ENCODE measurements at places on chromosomes 7 and 10.

DNA sequence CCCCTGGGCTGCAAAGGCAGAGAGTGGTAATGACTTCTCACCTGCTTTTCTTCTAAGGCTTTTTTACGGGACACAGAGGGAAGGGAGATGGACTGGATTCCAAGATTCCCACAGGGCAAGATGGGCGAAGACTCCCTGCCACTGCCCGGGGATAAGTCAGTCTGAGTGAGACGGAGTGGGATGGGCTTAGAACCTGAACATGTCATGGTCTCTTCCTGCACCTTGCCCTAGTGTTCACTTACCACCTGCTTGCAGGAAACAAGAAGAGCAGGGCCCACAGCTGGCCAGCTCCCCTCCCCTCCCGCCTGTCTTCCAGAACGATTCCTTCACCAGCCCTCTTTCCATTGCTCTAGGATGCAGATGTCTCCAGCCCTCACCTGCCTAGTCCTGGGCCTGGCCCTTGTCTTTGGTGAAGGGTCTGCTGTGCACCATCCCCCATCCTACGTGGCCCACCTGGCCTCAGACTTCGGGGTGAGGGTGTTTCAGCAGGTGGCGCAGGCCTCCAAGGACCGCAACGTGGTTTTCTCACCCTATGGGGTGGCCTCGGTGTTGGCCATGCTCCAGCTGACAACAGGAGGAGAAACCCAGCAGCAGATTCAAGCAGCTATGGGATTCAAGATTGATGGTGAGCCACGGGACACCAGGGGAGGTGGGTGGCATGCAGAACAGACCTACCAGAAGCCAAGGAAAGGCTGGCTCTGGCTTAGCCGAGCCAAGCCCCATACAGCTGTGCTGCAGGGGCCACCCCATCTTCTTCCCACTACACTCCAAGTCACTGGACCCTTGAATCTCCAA is 1.3 kb downstream of the SERPINE1 start:
- DNase-seq, result no peak

GRCh38 chr10:76411729-76412435 is 980.5 kb downstream of the LRMDA start:
- DNase-seq, result no peak

DNA sequence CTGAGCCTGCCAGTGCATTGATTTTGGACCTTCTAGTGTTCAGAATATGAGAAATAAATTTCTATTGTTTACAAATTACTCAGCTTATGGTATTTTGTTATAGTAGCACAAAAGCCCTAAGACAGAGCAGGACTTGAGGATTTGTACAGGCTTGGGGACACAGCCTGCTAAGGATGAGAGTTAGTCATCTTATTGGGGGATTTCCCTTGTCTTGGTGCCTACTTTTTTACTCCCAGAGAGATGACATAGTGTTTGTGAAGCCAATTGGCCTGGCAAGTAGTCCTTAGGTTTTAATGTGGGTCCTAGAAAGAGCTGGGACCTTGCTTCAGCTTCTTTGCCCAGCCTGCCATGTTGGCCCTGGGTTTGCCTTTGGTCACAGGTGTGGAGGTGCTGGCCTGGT is 364.0 kb downstream of the REEP3 start:
- no peak for DNase-seq

GRCh38 chr10:92756201-92757065 is 66.7 kb downstream of the HHEX start:
- no peak for DNase-seq

GRCh38 chr7:87608431-87608830 is 7.7 kb upstream of the ABCB1 start:
- no peak for DNase-seq

DNA sequence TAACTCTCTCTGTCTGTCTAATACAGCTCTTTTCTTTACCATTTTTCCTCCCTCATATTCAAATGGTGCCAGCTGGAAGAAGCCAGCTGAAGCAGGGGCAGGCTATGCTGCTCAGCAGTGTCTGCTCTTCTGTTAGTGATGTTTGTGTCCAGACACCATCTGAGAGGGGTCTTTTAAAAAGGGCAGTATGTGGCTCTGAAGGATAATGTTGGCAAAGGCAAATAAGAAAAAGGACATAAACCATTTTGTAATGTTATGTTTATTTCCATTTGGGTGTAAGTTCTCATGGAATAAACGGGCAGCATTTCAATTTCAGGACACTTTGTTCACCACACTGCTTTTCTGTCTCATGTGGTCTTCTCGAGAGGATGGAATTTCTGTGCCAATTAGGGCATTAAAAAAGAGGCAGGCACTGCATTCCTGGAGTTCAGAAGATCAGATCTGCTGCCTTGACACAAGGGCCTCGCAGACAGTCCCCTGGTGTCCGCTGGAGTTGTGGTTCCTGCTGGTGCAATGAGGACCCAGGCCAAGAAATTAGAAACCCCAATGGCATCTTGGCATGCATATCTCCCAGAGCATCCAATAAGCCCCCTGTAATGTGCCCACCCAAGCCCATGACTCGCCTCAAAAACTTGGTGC is 109.0 kb upstream of the ELMO1 start:
- DNase-seq, result no peak

DNA sequence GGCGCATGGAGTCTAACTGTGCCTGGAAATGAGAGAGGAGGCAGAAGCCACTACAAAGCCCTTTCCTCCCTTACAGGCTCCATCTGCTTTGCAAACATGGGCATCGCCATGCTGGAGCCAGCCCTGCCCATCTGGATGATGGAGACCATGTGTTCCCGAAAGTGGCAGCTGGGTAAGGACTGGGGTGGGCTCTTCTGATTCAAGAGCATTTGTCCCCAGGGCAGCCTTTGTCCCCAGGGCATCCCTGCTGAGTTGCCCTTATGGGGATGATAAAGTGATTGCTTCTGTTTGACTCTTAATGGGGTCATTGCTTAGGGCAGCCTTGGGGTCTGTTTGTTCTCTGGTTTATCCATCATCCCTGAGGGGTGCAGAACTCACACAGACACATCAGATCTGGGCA is 16.8 kb downstream of the SLC18A2 start:
- DNase-seq, result no peak

GRCh38 chr7:157669768-157670351 is 333.1 kb downstream of the DNAJB6 start:
- DNase-seq, result no peak

DNA sequence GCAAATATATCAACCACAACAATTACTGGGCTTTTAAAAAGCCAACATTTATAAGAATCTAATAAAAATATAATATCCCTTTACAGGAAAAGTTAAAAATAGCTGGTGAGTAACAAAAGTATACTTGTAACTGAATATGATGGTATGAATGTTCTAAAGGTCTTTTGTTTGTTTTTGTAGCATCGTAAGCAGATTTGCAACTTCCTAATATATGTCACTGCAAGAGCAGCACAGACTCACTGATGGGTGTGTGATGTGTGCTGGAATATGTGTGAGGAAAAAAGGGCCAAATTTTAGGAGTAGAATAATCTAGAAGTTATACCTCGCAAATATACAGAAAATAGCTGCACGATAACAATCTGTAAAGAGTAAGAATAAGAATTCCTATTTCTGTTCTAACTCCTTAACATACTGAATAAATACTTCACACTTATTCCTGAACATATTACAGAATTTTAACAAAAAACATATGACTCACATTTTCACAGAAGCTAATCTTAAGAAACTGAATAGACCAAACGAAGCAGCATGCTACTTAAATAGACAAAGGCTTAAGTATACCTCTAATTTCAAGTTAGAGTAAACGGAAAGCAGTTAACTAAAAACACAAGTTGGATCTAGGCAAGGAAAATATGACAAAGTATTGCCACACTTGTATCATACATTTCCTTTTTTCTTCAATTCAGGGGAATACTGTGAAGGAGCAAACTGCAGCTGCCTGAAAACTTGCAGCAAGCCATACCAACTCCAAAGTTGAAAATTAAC is 9.6 kb downstream of the ETV1 start:
- no peak for DNase-seq

DNA sequence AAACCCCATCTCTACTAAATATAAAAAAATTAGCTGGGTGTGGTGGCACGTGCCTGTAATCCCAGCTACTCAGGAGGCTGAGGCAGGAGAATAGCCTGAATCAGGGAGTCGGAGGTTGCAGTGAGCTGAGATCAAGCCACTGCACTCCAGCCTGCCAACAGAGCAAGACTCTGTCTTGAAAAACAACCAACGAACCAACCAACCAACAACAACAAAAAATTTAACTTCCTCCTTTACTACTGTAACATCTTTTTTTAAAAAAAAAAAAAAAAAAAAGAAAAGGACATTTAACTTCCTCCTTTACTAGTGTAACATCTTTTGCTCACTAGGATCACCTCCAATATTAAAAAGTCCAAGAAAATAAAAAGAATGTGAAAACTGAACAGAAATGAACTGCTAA is 92.3 kb upstream of the TMEM168 start:
- no peak for DNase-seq

GRCh38 chr7:100786323-100786722 is 41.0 kb downstream of the EPHB4 start:
- no peak for DNase-seq

DNA sequence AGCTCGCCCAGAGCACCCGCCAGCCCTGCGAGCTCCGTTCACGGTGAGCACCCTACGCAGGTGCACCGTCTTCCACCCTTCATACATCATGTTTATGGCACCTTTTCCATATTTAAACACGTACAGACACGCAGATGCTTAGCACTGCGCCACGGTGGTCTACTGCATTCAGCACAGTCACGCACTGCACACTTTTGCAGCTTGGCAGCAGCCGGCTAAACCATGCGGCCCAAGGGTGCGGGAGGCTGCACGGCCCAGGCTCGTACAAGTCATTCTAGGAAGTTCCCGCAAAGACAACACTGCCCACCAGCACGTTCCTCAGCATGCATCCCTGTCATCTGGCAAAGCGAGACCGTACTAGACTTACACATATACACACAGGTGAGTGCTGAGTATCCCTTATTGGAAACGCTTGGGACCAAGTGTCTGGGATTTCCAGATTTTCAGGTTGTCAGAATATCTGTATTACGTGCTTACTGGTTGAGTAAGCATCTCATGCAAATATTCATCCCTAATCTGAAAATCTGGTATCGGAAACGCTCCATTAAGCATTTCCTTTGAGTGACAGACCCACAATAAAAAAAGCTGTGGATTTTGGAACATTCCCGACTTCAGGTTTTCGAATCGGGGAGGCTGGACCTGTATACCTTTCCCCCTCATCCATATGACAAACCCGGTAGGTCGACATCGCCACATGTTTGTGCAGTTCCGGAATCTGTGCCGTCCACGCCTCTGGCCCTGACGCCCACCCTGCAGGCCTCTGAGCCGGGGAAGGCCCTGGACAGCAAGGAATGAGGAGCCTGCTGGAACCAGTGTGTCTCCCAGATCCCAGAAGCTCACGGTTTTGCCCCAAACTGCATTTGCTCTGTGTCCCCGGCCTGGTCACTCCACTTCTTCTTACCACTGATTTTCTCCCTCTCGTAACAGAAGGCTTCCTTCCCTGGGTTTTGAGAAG is 222.2 kb downstream of the ELFN1 start:
- DNase-seq, result no peak

GRCh38 chr7:28440055-28440601 is 27.8 kb downstream of the CREB5 start:
- no peak for DNase-seq

DNA sequence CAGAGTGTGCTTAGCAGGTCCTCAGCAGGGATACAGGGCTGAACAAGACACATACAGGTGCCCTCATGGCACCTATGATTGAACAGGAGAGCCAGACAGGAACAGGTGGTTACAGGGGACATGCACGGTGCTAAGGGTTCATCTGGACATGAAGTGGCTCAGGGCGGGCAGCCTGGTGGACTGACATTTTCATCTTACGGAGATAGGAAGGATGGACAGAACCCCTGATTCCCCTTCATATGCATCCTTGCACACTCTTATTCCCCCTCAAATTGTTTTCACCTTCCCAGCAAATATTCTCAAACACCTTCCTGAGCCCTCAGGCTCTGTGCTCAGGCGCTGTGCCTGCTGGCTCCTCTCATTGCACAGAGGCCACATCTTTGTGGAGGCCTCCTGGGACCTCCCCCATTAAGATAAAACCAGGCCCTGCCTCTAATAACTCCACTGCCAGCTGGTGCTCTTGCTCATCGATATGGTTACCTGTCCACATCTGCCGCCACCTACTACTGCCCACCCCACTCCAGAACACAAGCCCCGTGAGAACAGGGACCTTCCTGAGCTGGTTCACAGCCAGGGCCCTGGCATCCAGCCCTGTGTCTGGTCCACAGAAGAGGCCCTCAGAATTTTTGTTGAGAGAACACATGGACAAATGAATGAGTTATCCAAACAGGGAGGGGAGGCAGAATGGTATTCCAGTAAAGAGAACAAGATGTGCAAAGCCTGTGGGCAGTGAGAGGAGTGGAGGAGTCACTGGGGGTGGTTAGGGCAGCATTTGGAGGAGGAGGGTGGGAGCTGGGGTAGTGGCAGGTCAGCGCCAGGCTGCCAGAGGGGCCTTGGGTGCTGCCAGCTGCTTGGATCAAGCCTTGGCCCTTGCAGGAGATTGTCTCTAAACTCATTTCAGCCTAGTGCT is 68.9 kb upstream of the AQP1 start:
- DNase-seq, result no peak

GRCh38 chr10:117427356-117427755 is 52.1 kb upstream of the PDZD8 start:
- no peak for DNase-seq

GRCh38 chr7:154947604-154948003 is 55.3 kb downstream of the PAXIP1 start:
- DNase-seq, result no peak

GRCh38 chr7:140146574-140146973 is 30.2 kb downstream of the KDM7A start:
- DNase-seq, result no peak

- DNase-seq, result no peak
Measured at GRCh38 chr7:37109016-37109683, 339.5 kb downstream of the ELMO1 start.

DNA sequence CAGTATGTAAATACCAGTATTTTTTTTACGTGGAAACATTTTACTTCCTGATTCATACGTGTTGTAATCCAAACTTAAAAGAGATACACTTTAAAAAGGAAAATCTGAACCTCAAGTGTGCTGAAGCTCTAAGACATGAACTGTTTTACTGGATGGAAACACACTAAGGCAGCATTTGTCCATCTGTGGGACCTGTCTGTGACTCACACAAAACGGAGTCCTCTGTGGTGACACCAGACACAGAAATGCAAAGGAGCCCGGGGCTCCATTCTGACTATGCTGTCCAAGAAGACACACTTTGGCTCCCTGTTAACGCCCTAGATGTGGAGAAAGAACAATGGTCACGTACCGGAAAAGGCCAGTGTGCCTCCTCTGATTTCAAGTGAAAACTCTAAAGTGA is 23.9 kb downstream of the RNF133 start:
- DNase-seq, result no peak

DNA sequence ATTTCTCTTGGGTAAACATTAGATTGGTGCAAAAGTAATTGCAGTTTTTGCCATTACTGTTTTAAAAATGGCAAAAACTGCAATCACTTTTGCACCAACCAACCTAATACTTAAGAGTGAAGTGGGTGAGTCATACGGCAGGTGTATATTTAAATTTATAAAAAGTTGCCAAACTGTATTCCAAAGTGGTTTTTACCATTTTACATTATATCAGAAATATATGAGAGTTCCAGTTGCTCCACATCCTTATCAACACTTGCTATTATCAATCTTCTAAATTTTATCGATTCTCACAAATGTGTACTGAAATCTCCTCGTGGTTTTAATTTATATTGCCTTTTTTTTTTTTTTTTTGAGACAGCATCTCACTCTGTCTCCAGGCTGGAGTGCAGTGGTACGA is 3.5 kb upstream of the SCRN1 start:
- no peak for DNase-seq

Measured in D721Med (cell line).